ENCODE measurements at places on chromosomes 5 and 9.

DNA sequence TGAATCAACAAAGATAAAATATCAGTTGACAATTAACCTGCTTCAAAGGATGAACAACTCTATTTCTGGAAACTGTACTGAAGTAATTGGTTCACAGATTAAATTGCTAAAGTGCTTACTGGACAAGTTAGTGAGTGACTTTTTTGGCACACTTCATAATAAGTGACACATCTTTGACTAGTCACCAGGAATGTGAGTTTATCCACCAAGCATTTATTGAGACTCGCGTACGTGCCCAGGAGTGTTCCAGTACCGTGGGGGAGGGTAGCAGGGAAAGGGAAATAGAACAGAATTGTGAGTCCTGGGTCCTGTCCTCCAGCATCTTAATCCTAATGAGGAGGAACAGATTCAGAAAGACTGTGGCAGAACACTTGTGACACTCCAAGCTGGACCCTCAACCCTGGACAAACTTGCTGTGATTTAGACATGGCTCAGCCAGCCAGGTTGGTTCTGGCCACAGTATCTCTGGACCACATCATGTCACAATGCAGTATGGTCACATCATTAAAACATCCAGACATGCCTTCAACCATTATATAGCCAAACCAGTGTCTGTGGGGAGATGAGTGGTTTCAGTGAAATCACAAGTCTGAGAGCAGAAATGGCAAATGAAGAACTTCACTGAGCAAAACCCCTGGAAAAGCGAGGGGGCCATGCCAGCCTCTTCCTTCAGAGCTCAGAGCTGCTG, 623.1 kb downstream of the BNC2 start:
- DNase-seq: no peak

GRCh38 chr9:14056316-14056861, 257.6 kb downstream of the NFIB start:
- no peak for DNase-seq

- no peak for DNase-seq
Measured at GRCh38 chr5:112823656-112824055, 37.4 kb upstream of the SRP19 start.

DNA sequence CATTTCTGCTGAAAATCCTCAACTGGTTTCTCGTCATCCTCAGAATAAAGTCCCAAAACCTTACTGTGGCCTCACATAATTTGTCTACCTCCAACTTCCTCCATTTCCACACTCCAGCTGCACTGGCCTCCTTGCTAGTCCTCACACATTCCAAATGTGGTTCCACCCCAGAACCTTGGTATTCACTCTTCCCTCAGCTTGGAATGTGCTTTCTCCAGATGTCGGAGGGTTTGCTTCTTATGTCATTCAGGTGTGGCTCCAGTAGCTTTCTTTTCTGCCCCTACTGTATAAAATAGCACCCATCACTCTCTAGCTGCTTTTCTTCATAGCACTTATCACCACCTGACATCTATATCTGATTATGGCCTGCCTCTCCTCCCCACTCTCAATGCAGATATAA, 102.5 kb upstream of the IFNK start:
- DNase-seq: no peak

GRCh38 chr5:98442448-98442847, 331.0 kb upstream of the RGMB start:
- DNase-seq: no peak

DNA sequence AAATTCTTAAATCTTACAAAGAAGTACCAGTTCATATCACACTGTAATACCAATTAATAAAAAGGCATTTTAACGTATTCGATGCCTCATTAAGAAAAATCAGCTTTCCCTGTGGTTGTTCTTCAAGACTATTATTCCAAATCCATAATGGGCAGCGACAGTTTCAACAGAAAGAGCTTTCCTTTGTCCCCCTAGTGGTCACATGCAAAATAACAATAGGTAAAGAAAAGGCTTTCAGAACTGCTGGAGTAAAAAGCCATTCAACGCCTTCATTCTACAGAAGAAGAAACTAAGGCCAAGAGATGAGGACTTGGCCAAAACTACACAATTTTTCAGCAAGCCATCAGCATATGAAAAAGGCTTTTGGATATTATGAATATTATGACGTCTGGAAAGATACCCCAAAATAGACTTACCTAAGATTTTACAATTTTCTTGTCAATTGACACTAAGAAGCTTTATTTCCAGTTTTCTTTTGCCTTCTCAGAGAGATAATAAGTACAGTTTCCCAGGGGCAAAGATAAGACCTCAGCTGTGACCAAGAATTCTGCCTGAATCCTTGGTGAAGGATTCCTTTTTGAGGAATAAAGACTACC, 6.7 kb upstream of the CDH6 start:
- DNase-seq: no peak

- DNase-seq: no peak
Measured at GRCh38 chr5:139068494-139069151, 129.5 kb downstream of the SIL1 start.

- DNase-seq: no peak
Measured at GRCh38 chr9:120099065-120099464, 480.9 kb downstream of the CDK5RAP2 start.

Data from fibroblast of skin of left biceps (primary cell).